GM19239 (cell line): ENCODE measurements at places on chromosomes 13 and 19.

GRCh38 chr19:45641274-45642105 lies 2.3 kb upstream of the EML2 start:
- DNase-seq = peak; percentile 94

DNA sequence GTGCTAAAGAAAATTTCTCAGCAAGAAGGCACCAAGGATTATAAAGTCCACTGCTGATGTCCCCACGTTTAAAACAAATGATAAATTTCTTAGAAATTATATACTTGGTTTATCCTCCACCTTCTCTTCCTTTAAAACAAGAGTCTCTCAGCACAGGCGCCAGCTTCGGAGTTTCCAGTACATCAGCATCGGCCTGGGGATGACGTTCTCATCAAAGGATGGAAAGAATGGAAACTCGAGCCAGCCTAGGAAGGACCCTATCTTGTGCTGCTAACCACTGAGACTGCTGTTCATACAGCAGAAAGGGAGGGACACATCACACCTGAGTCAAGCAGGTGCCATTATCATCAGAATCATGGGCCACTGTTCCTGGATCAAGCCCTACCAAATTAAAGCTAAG lies 29.8 kb upstream of the ZNF83 start:
- DNase-seq = no peak

GRCh38 chr19:3094601-3095440 lies 659 bp downstream of the GNA11 start:
- DNase-seq = peak; percentile 56

DNA sequence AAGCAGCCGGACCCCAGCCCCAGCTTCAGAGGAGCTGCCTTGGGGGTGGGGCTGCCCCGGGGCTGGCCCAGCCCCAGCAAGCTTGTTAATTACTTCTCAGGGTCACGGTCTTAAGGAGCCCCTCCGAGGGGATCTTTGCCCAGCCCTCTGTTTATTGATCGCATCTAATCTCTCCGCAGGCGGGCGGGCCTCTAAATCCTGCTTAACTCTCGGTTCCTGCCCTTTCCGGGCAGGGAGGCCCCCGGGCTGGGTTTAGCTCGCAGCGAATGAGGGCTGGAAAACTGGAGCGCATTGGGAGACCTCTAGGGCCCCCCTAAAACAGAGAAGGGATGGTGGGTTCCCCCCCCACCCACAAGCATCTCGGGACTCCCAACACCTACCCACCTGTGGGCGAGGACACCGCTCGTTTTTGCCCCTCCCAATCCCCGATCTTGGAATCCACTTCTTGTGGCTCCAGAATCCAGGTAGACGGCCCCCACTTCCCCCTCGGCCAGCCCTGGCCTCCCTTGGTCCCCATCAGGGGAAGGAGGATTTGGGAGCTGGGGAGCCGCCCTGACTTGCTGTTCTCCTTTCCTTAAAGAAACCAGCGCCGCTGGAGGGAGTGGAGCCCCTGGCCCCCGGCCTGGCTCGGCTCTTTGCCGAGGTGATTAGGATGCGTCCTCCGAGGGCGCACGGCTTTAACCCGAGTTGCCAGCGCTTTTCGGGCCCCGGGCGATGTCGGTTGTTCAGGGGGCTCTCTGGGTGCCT lies 59.5 kb upstream of the ADGRL1 start:
- DNase-seq = no peak

GRCh38 chr13:46641274-46642081 lies 88.5 kb downstream of the LRCH1 start:
- DNase-seq = no peak

DNA sequence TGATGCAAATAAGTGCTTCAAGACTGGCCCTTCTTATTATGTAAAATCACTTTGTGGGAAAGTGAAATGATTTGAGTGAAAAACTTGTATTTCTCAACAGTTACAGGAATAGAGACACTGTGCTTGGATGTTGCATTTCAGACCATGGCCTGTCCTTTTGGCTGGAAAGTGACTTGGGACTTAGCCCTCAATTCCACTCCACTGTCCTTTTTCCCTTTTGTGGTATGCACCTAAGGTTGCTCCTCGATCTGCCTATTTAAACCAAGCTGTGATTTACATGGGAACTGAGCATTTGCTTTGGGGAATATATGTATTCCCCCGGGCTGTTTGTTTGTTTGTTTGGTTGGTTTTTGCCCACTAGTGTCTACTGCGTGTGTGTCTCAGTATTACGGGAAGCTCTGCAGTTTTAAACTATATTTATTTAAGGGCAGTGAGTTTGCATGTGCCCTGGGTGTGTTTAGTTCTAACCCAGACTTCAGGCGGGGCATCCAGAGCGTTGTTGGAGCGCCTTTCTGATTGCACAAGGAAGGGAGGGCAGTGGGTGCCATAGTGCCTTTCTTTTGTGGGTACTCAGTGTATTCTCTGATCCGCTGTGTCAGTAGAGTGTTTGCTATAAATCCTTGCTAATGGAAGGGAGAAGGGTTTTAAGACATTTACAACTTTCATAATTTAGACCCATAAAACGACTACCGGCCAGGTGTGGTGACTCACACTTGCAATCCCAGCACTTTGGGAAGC lies 18.2 kb upstream of the RNF113B start:
- DNase-seq = no peak

DNA sequence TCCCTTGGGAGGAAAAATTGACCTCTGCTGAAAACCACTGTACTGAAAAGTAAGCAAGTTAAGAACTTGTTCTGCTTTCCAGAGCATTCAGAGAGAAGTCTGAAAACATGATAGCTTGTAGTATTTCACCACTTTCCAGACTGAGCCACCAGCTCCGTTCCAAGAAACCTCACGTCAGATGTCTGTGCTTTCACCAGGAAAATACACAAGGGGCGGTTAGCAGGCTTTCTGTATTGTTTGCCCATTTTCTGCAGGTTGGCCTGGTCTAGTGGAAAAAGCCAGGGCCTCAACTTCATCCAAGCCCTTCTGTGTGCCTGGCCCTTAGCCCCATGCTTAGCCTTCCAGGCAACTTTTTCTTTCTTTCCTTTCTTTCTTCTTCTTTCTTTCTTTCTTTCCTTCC lies 36.4 kb downstream of the RXFP2 start:
- no peak for DNase-seq

- no peak for DNase-seq
Measured at GRCh38 chr19:7863971-7864689, 10.1 kb downstream of the PRR36 start.

DNA sequence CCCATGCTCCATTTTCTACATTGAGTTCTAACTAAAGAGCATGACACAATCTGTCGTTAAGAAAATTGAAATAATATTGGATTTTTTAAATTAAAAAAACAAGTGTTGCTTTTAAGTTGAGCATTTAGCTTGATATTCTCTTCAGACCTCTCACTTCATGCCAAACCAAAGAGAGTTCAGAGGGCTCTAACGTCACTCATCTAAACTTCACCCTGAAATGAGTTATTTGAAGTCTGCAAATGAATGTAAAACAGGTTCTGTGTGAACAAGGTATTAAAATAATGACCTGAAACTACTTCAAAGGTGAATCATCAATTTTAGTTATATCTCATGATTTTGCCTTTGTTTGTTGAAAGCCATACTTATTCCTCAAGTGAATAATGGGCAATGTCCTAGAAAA lies 61.8 kb downstream of the MRPL57 start:
- DNase-seq = no peak

DNA sequence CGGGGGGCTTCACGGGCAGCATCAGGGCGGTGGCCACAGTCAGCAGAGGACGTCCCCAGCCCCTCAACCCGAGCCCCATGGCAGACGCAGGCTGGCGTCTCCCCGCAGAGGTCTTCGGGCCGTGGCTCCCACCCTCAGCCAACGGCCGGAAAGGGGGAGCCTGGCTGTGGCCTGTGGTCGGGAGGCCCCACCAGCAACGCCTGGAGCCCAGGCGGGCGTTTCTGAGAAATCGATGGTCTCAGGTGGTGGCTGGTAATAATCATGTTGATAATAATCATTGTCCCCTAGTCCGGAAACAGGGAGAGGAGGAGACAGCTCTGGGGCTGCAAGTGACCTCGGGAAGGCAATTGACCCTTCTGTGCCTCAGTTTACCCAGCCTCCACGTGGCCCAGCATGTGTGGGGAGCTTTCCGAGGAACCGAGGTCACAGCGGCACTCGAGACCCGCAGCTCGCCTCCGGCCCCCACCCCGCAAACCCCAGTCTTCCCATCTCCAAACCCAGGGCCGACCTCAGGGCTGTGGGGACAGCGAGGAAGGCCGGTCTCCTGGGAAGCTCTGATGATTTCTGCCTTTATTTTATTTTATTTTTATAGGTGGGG lies at the start of gene PRSS57:
PRSS57 (minus strand) TSS at position 101 of the 598 bp plus-strand sequence; CDS start at position 79, 22 bp downstream.
- DNase-seq = no peak

DNA sequence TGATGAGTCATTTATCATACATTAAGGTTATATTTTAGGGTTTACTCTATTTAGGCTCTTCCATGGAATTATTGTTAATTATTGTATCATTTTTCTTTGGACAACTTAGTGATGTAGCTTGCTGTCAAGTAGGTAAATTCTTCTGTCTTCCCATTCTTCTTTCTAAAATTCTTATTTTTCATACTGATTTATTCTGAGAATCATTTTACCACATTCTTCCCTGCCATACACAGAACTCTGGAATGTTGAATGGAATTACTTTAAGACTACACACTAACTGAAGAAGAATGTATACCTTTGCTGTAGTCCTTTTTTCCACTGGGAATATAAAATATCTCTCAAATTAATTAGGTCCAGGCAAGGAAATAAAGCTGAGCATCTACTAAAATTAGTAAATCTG lies 24.5 kb upstream of the SLC7A1 start:
- DNase-seq = no peak

DNA sequence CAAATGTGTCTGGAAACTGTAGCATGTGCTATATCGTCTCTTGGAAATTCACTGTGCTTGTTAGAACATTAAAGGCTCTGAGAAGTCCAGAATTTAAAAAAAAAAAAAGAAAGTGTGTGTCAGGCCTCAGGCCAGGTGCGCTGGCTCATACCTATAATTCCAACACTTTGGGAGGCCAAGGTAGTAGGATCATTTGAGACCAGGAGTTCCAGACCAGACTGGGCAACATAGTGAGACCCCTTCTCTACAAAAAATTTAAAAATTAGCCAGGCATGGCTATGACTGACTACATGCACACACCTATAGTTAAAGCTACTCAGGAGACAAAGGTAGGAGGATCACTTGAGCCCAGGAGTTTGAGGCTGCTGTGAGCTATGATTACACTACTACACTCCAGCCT lies 4.9 kb downstream of the HNRNPUL1 start:
- DNase-seq = no peak

DNA sequence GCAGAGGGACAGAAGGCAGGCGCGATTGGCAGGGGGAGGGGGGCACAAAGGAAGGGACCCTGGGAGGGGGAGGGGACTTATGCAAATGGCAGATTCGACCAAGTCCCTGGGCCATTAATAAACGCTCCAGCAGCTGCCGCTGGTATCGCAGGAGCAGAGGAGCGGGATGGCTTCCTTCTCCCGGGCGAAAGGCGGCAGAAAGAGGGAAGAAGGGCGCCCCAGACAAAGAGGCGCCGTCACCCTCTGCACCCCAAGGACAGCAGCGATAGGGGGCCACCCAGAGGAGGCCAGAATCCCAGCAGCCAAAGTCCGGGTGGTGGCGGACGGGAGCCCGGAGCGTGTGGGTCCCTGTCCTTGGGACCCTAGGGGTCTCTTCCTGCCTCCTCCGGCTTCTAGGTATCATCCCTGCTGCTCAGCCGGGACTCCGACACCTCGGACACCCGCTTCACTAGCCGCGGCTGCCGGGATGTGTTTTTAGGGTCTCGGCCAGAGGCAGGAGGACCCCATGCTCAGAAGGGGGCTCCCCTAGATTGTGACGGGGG lies 1.9 kb downstream of the PTPRS start:
- no peak for DNase-seq

DNA sequence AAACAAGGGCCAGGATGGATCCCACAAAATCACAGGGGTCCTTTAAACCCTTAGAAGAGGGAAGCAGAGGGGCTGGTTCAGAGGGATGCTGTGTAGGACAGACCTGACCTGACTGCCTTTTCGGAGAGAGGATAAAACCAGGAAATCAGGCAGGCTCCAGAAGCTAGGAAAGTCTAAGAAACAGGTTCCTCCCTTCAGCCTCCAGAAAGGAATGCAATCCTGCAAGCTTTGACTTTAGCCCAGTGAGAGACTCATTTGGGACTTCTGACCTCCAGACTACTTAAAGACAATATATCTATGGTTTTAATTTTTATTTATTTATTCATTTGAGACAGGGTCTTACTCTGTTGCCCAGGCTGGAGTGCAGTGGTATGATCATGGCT lies 5.3 kb downstream of the RAB20 start:
- DNase-seq = no peak

- DNase-seq = no peak
Measured at GRCh38 chr19:51325161-51325976, 13.9 kb downstream of the IGLON5 start.

DNA sequence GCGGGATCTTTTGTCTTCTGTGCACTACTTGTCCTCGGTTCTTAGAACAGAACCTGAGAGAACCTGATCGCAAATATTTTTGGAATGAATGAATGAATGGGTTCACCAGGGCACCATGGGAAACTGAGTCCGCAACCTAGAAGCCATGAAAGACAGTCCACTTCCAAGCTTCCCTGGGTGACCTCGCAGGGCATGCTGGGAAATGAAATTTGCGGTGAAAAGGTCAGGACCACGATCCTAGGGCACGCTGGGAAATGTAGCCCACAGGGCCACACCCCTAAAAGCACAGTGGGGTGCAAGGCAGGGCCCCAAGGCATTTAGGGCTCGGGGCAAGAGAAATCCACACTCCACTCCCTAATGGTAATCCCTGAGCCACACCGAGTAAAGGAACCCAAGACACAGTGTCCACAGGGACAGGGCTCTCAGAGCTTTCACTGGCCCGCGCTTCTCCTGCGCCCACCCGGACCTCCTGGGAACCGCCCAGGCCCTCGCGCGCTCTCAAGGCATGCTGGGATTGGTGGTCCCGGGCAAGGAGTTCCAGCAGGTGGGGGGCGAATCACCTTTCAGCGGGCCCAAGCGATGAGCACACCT lies 1.1 kb upstream of the PPP1R12C start:
- DNase-seq = no peak

DNA sequence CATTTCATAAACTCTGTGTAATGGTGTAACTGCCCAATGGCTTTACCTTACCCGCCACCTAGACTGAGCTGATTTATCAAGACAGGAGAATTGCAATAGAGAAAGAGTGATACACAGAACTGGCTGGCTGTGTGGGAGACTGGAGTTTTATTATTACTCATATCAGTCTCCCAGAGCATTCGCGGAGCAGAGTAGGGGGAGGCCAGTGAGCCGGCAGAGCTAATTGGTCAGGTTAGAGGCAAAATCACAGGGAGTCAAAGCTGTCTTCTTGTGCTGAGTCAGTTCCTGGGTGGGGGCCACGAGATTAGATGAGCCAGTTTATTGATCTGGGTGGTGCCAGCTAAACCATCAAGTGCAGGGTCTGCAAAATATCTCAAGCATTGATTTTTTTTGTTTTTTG lies 23.4 kb upstream of the SLITRK1 start:
- no peak for DNase-seq
